ENCODE measurements at places on chromosomes 13 and 19.
A peak's percentile ranks its signal among the peaks of the same experiment; 100 is the strongest.

DNA sequence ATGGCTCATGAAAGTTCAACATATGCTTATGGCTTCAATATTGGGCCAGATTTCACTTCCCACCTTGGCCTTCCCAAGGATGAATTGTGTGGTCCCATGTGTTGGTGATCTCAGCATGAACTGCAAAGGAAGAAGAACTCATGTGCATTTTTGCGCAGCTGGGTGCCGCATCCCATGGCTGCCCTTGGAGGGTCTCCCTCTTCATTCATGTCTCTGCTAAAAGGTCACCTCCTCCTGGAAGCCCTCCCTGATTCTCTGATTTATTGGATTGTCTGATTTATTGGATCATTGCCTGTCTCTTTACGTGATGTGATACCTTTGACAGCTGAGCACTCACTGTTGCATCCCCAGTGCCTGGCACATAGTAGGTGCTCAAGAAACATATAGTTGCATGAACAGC, 1.7 kb upstream of the CYP4F8 start:
- no peak for DNase-seq

DNA sequence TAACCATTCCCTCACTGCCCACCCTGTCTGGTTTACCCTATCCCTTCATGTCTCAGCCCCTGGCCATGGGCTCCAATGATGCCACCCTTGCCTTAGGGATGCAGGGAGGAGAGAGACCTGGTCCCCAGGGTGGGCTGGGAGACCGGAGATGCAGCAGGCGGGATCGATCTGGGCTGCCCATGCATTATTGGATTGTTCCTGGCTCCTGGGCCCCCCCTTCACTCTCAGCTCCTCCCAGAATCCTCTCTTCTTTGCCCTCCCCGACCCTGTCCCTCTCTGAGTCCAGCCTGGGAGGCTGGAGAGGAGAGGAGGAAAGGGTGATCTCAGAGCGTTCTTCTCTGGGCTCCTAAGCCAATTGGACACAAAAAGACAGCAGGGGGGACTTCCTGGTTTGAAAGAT, 5.8 kb downstream of the KASH5 start:
- DNase-seq: no peak

- DNase-seq: no peak
Measured at GRCh38 chr13:34421347-34421719, 520.7 kb upstream of the NBEA start.

- DNase-seq: peak; percentile 86
Measured at GRCh38 chr13:76980075-76980718, 11.7 kb upstream of the CLN5 start.

DNA sequence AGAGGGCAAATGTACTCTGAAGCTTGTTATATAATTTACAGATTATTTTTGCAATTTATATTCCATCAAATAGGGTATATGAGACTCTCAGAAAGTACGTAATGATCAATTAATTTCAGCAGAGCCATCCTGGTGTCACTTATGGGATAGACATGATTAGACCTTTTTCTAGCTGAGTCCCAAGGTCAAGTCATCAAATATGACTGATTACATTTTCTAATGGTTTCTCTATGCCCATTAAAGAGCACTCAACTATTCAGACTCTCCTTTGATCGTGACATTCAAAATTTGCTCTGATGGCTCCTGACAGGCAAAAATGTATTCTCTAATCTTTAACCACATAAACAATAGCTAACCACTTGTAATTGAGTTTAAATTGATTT, 469.2 kb downstream of the COG6 start:
- no peak for DNase-seq

DNA sequence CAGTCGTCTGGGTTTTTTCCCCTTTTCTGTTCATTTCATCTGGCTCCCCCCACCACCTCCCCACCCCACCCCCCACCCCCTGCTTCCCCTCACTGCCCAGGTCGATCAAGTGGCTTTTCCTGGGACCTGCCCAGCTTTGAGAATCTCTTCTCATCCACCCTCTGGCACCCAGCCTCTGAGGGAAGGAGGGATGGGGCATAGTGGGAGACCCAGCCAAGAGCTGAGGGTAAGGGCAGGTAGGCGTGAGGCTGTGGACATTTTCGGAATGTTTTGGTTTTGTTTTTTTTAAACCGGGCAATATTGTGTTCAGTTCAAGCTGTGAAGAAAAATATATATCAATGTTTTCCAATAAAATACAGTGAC, 9.3 kb downstream of the CALM3 start:
- no peak for DNase-seq

DNA sequence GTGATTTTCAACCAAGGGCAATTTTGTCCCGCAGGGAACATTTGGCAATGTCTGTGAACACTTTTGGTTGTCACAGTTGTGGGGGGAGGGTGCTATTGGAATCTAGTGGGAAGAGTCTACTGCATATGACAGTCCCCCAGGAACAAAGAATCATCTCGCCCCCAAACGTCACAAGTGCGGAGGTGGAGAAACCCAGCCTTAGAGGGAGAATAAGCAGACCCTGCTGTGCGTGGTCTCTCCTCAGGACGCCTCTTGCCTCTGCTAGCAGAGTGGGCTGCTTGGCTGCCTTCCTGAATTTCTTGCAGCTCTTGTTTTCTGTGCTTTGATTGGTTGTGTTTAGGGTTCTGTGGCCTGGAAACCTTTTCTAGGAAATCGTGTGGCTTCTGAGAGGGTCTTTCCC, 42.5 kb downstream of the NFIX start:
- no peak for DNase-seq

- DNase-seq: no peak
Measured at GRCh38 chr19:45463241-45463640, 4.6 kb upstream of the FOSB start.

- no peak for DNase-seq
Measured at GRCh38 chr13:108276060-108276459, 6.5 kb downstream of the TNFSF13B start.

DNA sequence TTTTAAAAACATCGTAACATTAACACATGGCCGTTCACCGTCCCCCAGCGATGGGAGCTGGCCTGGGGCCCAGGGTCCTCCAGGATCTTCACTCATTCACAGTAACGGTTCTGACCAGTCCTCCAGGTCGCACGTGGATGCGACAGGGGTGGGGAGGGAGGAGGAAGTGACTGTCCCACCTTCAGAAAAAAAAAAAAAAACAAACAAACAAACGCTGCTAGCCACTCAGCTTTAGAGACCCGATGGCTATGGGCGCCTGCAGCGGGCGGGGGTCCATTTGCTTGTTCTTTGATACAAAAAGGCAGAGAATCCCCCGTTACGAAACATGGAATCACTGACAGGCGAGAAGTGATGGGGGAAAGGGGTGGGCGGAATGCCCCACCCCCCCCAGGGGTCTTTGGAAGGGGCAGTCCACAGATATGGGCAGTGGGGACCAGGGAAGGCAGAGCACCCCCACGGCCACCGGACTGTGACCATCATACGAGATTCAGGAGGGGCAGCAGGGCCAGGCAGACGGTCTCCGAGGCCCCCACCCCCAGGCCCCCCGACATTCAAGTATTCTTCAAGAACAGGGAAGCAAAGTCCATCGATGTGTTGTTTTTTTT, 13.3 kb downstream of the MKNK2 start:
- DNase-seq: no peak

GRCh38 chr13:109867766-109868165, 81.4 kb upstream of the IRS2 start:
- DNase-seq: no peak

DNA sequence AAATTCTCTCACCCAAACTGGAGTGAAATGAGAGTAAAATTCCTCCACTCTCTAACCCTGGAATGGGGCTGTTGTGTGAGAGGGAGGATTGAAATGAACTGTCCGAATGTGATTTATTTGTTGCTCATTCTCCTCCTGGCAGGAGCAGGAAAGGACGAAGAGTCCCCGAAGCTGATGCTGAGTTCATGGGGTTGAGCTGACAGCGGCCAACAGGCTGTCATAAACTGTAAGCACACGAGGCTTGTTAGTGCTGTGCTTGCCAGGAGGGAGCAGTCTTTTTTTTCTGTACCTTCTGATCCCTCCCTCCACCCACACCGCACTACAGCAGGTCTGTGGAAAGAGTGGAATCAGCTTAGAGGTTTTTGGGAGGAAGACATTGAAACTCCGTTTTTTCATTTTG, 33.1 kb upstream of the ZNF331 start:
- no peak for DNase-seq

GRCh38 chr19:42555801-42556200, 27.5 kb upstream of the CEACAM1 start:
- no peak for DNase-seq

DNA sequence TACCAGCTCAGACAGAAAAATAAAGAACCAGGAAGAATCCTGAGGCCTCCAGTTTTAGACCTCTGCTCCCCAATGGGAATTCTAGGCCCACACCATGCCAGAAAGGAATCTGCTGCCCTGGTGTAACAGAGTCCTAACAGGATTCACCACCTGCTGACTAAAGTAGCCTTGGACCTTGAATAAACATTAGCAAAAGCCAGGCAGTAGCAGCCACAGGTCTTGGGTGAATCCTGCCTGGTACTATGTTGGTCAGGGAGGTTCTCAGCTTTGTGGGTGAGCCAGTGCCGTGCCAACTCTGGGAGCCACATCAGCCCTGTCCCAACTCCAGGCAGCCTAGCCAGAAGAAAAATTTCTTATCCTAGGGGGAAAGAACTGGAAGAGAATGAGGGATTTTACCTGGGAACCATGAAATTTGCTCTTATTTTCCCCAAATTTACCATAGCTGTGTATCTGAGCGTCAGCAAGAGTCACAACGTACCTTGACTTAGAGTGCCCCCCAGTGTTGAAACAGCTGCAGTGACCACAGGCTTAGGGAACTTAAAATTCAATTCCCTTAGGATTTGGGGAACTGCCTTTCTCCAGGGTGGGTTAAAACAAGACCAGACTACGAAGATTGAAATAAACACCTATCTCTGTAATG, 1895.6 kb upstream of the PRR20A start:
- no peak for DNase-seq

DNA sequence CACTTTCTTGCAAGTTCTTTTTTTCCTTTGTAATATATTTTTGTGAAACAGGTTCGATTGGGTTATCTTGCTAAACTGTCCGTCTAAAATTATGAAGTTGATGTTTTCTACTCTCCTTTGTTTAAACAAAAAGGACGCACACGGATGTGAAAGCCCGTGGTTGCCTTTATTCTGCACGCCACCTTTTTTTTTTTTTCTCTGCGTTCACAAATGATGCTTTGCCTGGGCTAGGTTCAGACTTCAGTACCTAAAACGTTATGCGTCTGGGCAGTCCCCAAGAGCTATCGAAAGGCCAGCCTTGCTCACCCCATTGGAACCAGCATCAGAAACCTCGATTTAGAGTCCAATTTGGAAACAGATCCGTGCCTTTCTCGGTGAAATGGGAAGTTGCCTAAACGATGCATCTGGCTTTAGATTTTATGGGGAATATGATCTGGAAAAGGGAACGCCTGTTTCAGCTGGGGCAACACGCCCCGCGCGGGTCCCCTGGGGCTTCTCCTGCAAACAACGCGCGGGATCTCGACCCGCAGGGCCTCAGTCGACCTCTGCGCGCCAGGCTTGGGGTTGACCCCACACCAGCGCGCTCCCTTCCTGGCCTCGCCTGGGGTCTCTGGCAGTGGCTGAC, 113.9 kb downstream of the KCNRG start:
- DNase-seq: no peak

GRCh38 chr19:41745756-41746155, 9.6 kb upstream of the CEACAM6 start:
- DNase-seq: no peak

DNA sequence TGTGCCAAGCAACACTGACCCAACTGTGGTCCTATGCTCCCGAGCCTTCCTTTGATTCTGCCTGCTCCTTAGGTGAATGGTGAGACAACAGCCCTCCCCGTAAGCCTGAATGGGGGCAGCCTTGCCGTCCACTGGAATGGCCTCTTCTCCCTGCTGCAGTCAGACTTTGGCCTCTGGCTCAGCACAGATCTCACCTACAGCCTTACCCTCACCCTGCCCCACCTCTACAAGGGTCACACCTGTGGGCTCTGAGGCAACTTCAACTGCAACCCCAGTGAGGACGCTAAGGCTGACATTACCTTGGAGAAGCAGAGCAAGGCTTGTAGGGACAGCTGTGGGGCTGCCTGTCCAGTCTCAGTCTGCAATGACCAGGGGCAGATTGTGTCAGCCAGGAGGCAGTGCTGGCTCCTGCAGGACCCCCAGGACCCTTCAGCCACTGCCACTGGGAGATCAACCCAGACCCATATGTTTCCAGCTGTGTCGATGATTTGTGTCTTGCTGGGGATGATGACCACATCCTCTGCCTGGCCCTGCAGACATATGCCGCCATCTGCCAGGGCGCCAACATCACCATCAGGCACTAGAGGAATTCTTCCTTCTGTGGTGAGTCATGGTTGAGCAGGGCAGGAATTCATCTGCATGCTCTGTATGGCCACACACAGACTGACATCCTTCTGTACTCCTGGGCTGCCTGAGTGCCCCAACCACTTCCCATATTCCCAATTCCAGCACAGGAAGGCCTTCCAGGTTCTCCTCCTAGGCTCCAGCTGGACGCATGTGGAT, 27.3 kb upstream of the FXYD3 start:
- no peak for DNase-seq

DNA sequence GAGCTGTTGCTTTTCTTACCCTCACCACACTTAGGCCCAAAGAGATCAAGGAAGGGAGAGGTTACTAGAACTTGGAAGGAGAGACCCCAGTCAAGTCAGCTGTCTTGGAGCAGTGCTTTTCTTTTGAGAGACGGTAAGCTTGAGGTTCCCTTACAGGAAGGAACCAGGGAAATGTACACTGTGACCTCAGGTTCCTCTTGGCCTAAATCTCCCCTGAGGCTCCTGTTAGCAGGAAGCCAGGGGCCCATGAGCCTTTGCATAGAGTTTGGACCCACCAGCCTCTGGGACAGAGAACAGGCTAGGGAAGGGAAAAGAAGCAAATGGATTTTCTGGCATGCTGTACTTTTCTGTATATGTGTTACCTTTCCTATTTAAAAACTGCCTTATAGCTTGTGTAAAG, 5.9 kb upstream of the GPR18 start:
- no peak for DNase-seq

Measured in NCI-H345 (cell line).